Activated CD8-positive, alpha-beta T cell treated with anti-CD3 and anti-CD28 coated beads for 36 hours (primary cell): ENCODE measurements at places on chromosomes 12 and 14. TPM values are rescaled to one million over a fixed set of nuclear protein-coding genes. Genes with fewer than 3 reads are reported as not detected.

Gene CACNA2D4
- 4.3 TPM for total RNA-seq

Gene RTL1
- total RNA-seq: not detected

Gene MRPL52
- total RNA-seq: 126 TPM

Gene PTPRB
- not detected for total RNA-seq

DNA sequence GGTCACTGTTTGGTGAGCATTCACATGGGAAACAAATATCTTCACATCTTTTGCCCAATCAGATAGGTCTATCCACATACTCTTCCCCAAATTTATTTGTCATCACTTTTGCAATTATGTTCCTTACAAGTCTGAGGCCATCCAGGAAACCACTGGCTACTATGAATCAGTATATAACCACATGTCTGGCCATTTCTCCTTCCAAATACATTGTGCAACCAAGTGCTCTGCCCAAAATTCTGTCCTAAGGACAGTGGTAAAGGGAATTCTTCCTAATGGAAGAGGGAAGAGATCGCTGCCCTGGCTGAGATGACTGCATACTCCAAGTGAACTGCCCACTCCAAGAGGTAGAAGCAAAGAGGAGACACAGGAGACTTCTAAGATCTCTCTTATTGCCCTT, 148.9 kb upstream of the MAX start:
- DNase-seq: no peak
- H3K27ac ChIP-seq: no peak overlapping the region
- H3K27me3 ChIP-seq: no peaks in the 10 kb centered on the region
- no peaks in the 10 kb centered on the region for H3K36me3 ChIP-seq

GRCh38 chr14:101624536-101624935, 63.2 kb downstream of the DIO3 start:
- H3K27ac ChIP-seq: no peak overlapping the region
- H3K4me3 ChIP-seq: no peak overlapping the region
- H3K36me3 ChIP-seq: no peaks in the 10 kb centered on the region
- no peaks in the 10 kb centered on the region for H3K27me3 ChIP-seq

GRCh38 chr12:8667270-8667669, 4.6 kb upstream of the MFAP5 start:
- H3K27me3 ChIP-seq: peaks cover 4% of the 10 kb centered on the region
- H3K36me3 ChIP-seq: no peaks in the 10 kb centered on the region
- H3K4me1 ChIP-seq: no peaks in the 10 kb centered on the region
- DNase-seq: no peak
- no peak overlapping the region for H3K27ac ChIP-seq
- H3K4me3 ChIP-seq: no peak overlapping the region

GRCh38 chr14:98798099-98798498, 473.9 kb downstream of the BCL11B start:
- H3K36me3 ChIP-seq: peaks cover 2% of the 10 kb centered on the region
- H3K4me1 ChIP-seq: no peaks in the 10 kb centered on the region
- H3K27me3 ChIP-seq: no peaks in the 10 kb centered on the region
- H3K4me3 ChIP-seq: no peak overlapping the region
- no peak for DNase-seq

DNA sequence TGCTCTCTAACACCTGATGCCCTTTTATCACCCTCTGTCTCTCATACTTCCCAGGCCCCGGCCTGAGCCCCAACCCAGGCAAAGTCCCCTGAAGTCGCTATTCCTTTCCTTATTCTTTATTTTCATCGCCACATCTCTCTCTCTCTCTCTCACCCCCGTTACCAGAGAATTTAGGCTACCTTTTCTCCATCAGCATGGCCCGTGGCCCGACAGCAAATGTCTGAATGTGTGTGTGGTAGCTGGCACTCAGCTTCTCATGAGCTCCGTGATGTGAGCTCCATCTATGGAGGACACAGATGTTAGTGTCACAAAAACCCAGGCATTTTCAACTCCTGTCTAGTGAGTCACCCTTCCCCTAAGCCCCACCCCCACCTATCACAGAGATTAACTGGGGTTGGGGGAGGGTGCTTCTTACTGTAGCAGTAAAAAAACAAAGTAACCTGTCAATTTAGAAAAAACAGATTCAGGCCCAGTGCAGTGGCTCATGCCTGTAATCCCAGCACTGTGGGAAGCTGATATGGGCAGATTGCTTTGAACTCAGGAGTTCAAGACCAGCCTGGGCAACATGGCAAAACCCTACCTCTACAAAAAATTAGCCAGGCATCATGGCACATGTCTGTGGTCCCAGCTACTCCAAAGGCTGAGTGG, 53.8 kb downstream of the VCPKMT start:
- H3K27me3 ChIP-seq: no peaks in the 10 kb centered on the region
- H3K4me3 ChIP-seq: peak overlapping the region; percentile 83
- DNase-seq: peak; percentile 91
- H3K27ac ChIP-seq: peak overlapping the region; percentile 99
- peaks cover 76% of the 10 kb centered on the region for H3K4me1 ChIP-seq
- peaks cover 13% of the 10 kb centered on the region for H3K36me3 ChIP-seq

GRCh38 chr14:36455241-36455627, 64.8 kb downstream of the NKX2-1 start:
- H3K36me3 ChIP-seq: no peaks in the 10 kb centered on the region
- peaks cover 3% of the 10 kb centered on the region for H3K27me3 ChIP-seq
- DNase-seq: no peak

DNA sequence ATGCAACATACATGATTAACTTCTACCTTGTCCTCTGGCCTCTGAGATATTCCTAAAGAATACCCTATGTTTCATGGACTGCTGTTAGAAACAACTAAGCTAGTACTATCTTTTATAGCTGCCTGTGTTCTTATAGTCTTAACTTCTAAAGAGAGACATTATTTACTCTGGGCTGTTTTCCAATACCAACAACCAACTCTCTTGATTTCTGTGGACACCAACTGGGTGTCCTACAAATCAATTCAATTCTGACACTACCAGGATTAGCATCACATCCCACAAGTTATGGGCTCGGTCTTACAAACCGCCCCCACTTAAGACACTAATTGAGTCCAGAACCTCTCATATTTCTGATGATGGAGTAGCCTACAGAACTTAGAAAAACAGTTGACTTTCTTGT, 8.3 kb downstream of the XPOT start:
- peaks cover 28% of the 10 kb centered on the region for H3K4me1 ChIP-seq
- H3K4me3 ChIP-seq: no peak overlapping the region
- H3K36me3 ChIP-seq: peaks cover 60% of the 10 kb centered on the region
- H3K27me3 ChIP-seq: no peaks in the 10 kb centered on the region

- H3K27ac ChIP-seq: no peak overlapping the region
- H3K4me1 ChIP-seq: peaks cover 65% of the 10 kb centered on the region
- peaks cover 13% of the 10 kb centered on the region for H3K36me3 ChIP-seq
- DNase-seq: no peak
These were observed 43.1 kb downstream of the ATP2B1 start for GRCh38 chr12:89665556-89665955.

DNA sequence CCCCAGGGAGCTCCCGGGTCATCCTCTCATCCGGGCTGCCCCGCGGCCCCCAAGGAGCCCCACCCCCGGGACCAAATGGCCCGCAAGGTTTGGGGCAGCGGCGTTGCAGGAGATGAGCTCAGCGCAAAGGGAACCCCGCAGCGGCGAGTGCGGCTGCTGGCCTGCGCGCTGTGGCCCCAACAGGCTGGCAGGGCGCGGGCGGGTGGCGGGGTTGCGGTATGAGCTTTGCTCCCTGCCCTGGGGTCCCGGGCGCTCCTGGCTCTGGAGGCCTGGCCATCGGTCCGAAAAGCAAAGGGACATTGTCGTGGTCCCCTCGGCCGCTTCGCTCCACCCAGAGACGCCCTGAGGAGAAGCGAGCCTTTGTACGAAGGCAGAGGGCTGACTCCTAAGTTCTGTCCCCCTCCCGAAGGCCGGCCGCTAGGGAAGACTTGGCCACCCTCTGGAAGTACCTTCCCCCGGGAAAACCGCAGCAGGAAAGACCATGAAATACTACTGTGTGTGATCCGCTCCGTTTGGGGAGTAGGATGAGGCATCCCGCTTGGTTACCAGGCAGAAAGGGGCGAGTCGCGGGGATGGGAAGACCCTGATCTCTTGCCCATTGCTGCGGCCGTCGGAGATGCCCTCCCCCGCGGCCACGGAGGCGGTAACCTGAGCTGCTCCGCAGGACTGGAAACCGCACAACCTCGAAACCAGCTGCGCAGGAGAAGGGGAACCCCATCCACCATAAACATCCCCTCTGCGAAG, 620 bp upstream of the NID2 start:
- peak overlapping the region; percentile 66 for H3K4me3 ChIP-seq
- H3K4me1 ChIP-seq: peaks cover 24% of the 10 kb centered on the region
- no peaks in the 10 kb centered on the region for H3K36me3 ChIP-seq
- H3K27ac ChIP-seq: no peak overlapping the region
- DNase-seq: peak; percentile 36
- peaks cover 42% of the 10 kb centered on the region for H3K27me3 ChIP-seq

- no peak for DNase-seq
- no peak overlapping the region for H3K4me3 ChIP-seq
- H3K27me3 ChIP-seq: peaks cover 7% of the 10 kb centered on the region
- no peaks in the 10 kb centered on the region for H3K36me3 ChIP-seq
- H3K27ac ChIP-seq: no peak overlapping the region
- no peaks in the 10 kb centered on the region for H3K4me1 ChIP-seq
These were observed 10.5 kb upstream of the B4GALNT3 start for GRCh38 chr12:449203-449602.

DNA sequence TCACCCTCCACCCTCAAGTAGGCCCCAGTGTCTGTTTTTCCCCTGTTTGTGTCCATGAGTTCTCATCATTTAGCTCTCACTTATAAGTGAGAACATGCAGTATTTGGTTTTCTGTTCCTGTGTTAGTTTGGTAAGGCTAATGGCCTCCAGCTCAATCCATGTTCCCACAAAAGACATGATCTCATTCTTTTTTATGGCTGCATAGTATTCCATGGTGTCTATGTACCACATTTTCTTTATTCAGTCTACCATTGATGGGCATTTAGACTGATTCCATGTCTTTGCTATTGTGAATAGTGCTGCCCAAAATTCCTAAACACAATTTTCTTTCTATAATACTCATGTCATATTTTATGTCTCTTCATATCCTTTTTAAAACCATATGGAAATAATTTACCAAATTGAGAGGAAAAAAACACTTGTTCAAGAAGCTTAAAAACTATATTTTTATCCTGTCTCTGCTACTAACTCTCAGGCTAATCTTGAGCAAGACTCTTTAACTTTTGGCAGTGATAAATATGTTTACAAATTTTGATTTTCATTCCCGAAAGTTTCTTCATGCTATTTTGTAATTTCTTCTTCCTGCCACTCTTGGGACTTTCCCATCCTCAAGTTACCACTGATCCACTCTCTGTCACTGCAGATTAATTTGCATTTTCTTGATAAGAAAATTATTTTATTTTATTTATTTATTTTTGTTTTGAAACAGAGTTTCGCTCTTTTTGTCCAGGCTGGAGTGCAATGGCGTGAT, 28.0 kb upstream of the OSBPL8 start:
- no peak overlapping the region for H3K4me3 ChIP-seq
- DNase-seq: no peak
- H3K27me3 ChIP-seq: no peaks in the 10 kb centered on the region
- no peaks in the 10 kb centered on the region for H3K36me3 ChIP-seq
- H3K27ac ChIP-seq: no peak overlapping the region
- H3K4me1 ChIP-seq: peaks cover 2% of the 10 kb centered on the region
